ENCODE measurements at places on chromosomes 7 and 10.

DNA sequence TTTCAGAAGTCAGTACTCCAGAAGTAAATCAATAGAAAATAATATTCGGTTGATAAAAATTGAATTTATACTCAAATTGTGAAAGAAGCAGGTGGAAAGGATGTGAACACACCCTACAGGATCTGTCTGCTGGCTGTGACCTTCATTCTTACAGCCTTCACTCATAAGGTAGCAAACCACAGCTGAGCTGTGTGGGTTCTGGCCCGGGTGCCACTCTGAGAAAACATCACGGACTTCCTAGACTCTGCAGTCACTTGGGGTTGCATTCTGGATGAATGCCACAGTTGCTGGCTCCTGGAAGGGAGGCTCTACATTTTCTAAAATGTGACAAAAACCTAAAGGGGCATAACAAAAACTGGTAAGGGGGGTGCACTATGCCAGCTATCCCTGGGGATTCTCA lies 36.0 kb upstream of the ABLIM1 start:
- DNase-seq: no peak

- no peak for DNase-seq
These were observed 262.6 kb upstream of the CXCL12 start for GRCh38 chr10:44647473-44647872.

- DNase-seq: no peak
These were observed 448 bp downstream of the SEC24C start for GRCh38 chr10:73744664-73744975.

DNA sequence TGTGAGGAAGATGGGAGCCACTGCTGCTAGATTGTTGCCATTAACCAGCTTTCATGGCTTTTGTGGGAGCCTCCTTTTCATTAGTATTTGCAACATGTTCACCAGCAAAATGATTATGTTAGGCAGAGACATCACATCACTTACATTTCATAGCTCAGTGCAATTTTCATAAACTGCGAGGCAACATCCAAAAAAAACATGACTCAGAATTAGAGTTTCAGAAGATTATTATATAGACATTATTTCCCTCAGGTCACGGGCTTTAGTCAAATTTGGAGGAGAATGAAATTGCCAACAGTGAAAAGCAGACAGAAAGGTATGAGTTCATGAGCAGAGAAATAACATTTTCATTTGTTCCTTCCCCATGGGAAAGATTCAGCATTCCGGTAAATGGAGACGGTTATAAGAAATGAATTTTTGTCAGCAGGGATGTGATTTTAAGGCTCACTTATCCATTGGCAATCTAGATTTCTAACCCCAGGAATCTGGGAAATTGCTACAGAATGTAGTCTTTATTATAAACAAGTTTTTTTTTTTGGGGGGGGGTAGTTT lies 573.2 kb downstream of the AUTS2 start:
- DNase-seq: no peak

GRCh38 chr7:137870078-137870477 lies 23.3 kb upstream of the DGKI start:
- no peak for DNase-seq

- peak; percentile 18 for DNase-seq
These were observed 4.4 kb downstream of the BAG3 start for GRCh38 chr10:119655566-119656001.

DNA sequence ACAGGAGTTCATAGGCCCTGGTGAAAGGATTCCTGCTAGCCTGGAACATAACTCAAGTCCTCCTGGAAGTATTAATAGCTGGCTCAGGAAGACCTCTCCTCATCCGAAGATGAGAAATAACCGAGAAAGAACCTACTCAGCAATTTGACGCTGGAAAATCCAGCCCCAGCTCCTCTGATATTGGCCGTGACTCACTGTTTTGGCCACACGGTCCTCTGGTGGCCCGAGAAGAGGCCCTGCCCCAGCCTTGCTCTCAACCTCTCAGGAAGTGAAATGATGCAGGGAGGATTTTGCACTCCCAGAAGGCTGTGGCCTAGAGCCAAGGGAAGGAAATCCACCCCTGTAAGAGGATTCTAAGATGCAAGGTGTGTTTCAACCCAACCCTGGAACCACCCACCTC lies 121.6 kb downstream of the MTPAP start:
- no peak for DNase-seq

DNA sequence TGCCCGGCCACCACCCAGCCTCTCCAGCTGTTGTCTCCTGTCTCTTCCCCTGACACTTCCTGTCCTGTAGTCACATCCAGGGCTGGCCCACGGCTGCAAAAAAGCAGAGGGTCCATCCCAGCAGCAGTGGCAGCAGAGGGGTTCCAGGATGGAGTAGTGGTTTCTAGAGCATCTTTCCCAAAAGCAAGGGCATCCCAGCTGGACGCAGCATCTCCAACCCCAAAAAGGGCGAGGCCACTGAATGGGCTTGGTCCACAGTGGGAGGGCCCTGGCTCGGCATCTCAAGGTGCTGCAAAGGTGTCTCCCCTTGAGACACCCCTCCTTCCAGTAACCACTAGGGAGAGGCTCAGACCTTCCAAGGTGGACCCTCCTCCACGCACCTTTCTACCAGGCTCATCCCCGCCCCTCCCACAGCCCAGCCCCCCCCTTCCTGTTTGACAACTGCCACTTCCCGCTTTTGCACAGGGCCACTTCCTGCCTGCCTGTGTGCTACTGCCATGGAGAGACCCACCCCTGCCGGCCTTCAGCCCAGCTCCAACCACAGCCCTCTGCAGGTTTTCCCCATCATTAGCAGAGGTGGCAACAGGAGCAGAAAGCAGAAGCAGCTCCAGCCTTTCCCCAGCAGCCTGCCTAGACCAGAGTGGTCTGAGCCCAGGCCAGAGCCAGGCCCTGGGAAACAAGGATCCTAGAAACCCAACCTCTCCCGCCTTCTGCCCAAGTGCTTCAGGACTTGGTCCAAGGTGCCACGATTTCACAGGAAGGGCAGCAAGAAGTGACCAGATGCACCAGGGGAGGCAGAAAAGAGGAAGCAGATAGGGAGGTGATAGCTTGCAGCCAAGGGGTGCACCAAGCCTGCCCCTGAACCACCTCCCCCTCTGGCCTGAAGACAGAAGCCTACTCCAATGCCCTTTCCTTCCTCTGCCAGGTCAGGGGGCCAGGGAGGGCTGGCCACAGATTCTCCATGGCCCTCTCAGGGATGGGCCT lies 8.6 kb downstream of the CAMK2G start:
- peak; percentile 34 for DNase-seq

DNA sequence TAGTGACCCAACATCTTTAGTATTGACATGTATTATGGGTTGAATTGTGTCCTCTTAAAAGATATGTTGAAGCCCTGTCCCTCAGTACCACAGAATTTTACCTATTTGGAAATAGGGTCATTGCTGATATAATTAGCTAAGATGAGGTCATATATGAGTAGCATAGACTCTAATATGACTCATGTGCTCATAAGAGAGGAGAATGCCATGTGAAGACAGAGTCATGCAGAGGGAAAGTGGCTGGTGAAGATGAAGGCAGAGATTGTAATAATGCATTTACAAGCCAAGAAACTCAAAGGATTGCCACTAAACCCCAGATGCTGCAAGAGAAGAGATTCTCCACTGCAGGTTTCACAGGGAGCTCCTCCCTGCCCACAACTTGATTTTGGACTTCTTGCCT lies 496.4 kb downstream of the KIF20B start:
- DNase-seq: no peak

- DNase-seq: no peak
These were observed 118.7 kb downstream of the MKX start for GRCh38 chr10:27626890-27627289.

Data from stimulated activated CD4-positive, alpha-beta T cell treated with anti-CD3 and anti-CD28 coated beads, TNF-alpha, amount 100 ng/mL, for 4 hours (primary cell).